ENCODE measurements at places on chromosomes 3 and 15.

DNA sequence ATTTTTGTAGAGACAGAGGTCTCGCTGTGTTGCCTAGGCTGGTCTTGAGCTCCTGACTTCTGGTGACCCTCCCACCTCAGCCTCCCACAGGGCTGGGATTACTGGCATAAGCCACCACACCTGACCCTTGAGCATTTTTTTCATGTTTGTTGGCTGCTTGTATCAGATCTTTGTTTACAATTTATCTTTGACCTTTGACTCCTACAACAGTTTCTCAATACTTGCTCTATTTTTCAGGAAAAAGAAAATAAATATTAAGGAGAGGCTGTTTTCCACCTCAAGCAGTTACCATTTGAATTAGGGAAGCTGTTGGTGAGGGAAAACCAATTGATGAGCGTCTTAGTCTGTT lies 44.5 kb downstream of the LIMD1 start:
- DNase-seq: no peak

DNA sequence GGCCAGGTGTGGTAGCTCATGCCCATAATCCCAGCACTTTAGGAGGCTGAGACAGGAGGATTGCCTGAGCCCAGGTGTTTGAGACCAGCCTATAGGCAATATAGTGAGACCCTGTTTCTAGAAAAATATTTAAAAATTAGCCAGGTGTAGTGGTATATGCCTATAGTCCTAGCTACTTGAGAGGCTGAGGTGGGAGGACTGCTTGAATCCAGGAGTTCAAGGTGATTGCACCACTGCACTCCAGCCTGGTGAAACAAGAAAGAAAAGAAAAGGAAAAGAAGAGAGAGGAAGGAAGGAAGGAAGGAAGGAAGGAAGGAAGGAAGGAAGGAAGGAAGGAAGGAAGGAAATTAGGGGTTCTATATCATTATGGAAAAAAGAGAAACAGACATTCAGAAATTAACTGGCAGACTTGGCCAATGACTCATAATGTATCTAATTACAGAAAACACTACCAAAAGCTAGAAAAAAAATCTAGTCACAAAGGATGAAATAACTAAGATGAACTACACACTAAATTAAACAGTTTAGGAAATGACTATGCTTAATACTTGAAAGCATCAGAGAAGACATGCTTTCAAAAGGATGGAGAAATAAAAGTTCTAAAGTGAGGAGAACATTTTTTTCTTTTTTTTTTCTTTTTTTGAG lies 45.4 kb upstream of the TERB2 start:
- DNase-seq: no peak

DNA sequence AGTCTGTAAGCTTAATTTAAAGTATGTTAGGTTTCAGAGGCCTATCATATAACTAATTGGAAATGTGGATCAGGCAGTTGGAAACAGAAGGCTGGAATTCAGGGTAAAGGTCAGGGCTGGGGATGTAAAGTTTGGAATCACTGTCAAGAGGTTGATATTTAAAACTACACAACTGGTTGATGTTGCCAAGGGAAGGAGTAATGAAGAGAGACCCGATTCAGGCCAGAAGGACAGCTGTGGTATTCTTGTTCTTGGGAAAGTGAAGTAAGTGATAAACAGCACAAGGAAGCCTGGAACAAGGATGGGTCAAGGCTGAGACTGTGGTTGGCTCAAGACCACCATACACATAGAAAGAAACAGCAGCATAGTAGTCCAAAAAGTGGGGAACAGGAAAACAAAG lies 654.2 kb downstream of the NTRK3 start:
- DNase-seq: no peak

DNA sequence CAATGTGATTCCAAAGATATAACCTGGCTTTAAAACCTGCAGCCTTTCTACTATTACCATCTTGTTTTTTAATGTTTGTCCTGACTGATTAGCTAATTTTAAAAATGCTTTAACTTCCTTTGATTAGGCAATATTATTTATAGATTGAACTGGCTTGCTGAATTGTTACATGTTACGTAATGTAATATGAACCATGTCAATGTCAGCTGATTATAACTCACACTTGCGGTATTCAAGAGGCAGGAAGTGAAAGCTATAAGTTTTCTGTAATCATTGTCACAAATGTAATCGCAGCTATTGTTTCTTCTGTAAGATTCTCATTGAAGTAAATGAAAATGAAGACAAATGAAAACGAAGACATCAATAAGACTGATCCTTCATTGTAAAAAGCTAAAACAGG lies 146.8 kb downstream of the ROBO2 start:
- no peak for DNase-seq

DNA sequence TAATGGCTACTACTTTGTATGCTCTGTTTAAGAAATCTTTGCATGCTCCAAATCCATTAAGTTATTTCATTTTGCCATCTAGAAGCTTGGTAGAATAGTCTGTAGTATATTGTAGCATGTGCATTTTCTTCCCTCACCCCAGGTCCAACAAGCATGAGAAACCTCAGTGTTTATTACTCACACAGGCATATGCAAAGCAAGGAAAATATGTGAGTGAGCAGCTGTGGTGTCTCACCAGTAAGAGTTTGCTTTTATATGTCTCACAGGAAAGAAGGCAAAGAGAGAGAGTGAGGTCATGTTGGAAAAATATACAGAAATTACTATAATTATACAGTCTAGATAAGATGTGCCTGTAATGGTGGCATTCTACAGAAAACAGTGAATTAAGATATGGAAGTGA lies 312.5 kb downstream of the C3orf38 start:
- DNase-seq: no peak

DNA sequence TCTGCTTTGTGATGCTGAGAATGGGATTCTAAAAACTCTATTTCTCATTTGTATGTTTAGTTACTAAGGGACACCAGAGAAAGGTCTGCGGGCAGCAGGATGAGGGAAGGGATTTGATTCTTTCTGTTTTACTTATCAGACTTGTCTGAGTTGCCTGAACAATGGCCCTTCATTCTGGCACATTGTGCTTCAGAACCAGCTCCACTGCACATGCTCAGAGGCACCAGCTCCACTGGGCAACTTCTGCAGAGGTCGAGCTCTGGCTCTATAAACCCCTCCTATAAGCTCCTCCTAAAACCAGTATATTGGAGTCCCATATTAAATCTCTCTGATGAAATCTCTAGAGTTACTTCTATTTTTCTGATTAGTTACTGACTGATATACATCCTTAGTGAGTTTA lies 453.2 kb upstream of the CDIN1 start:
- peak; percentile 6 for DNase-seq

DNA sequence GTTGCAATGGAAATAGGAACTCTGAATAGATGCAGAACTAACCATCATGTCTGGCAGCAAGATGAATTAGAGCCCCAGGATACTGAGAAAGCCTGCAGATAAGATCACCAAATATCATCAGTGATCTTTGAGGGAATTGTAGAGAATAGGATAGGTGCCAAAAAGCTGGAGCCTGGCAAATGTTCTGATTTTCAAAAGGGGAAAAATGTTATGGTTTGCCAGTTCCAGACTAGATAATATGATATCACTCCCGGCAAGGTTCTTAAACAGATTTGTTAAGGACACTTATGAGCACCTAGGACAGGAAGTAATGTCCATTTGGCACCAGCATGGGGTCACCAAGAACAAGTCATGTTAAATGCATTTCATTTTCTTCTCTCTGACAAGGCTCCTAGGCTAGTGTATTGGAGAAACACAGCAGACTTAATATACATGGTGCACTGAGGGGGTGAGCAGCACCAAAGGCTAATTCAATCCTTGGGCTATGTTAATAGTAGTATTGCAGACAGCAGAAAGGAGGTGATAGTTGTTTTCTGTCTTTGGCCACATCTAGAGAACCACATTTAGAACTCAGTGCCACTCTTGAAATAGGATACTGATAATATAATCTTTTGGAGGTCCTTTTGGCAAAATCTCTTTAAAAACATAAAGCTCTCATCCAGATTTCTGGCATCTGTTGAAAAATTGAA lies 4.8 kb downstream of the SRGAP3 start:
- DNase-seq: no peak

GRCh38 chr3:47605652-47606051 lies 27.0 kb upstream of the CSPG5 start:
- DNase-seq: no peak

GRCh38 chr3:167166012-167166411 lies 214.1 kb downstream of the ZBBX start:
- DNase-seq: no peak

DNA sequence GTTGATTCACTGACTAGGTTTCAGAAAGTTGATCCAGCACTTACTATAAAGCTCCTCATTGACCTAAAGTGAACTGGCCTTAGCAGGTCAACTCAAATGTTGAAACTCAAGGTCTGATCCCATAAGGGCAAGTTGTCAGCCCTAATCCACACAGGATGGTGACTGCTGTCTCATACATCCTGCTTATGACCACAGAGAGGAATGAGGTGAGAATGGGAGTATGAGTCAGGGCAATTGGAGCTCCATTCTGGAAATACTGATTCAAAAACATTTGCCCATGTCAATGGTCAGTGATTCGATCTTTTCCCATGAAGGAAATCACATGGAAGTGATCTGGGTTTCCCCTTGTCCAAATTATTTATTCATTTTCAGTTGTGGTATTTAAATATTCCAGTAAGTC lies 78.7 kb downstream of the ZNF385D start:
- no peak for DNase-seq

DNA sequence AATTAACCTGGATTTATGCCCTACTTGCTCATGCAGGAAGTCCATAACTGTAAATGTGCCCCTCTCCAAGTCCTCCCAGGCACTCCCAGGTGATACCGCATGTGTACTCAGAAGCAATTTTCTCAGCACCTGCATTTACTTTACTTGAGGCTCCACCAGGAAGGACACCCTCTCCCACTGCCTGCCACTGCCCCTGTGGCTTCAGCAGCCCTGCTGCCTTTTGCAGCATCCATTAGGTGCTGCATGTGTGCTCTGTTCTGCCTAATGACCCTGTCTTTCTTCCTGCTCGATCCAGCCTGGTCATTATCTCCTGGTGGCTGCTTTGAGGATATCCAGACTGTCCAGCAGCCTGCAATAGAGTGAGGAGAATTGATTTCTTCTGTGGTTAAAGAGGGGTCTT lies 107.6 kb upstream of the SEMA6D start:
- DNase-seq: no peak
